LoVo (cell line): ENCODE measurements at places on chromosomes 2 and 18.

- no peak for DNase-seq
Observed at GRCh38 chr18:55781481-55781957, 193.5 kb upstream of the TCF4 start.

DNA sequence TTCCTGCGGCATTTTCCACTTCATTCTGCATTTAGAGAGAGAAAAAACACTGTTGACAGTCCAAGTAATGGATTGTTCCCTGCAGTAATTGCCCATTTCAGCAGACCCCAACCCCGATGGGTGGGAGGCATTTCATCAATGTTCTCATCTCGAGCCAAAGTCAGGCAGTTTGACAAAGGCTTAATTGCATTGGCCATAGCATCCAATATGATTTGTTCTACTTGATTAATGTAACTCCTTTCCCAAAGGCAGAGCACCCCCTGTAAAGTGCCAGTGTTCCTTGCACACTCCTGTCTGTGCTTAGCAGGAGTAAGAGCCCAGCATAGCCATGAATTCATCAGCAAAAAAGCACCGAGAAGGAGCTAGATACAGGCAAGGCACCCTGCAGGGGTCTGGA lies 174.4 kb downstream of the SEPTIN10 start:
- DNase-seq: no peak

DNA sequence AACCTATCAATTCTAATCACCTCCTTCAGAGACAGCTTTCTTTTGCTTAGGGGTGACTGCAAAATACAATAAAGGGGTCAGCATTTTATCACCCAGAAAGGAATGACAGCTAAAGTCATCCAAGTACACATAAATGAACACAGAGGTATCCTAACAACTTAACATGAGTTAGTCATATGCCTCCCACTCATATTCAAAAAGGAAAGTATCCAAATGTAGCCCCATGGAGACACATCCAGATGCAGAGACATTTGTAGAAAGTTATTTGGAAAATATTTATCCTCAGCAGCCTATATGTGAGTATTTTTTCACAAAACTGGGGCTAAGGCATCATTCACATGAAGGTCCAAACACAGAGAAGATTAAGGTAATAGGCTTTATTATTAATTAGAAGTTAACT lies 1579.7 kb upstream of the SLC39A10 start:
- DNase-seq: no peak

DNA sequence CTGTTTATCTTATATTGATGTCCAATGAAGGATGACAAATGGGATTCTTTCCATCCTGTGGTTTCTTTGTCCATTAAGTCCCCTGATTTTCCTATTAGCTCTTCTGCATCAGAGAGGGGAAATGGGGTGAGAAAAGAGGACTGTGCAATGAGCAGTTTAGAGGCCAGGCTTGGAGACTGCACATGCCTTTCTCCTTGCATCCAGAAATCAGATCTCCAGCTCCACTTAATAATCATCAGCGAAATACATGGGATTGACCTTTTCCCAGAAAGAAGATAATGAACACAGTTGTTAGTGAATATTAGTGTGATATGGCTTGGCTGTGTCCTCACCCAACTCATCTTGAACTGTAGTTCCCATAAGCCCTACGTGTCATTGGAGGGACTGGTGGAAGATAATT lies 697.4 kb downstream of the CBLN2 start:
- no peak for DNase-seq

DNA sequence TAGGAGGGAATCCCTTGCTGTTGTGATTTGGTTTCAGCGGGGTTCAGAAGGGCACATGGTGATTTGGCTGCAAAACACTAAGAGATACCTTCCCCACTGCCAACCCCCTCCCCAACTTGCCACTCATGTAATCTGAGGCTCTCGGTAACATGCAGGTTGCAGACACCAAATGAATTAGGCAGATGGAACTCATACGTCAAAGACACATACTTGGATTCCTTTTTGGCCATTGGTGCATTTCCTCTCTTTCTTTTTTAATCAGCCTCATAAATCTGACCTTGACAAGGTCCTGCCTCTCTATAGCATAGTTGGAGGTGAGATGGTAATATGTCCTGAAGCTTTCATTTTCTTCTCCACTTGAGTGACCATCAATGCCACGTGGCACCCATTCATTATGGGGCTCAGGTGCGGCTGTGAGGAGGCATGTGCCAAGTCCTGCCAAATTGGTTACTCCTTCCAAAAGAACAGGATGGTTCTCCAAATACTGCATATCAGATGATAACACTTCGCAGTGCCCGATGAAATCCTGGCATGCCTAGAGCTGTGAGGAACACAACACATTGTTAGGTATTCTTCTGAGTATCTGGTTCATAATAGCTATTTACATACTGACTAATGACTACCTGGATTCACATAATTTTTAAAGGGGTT lies 8.3 kb upstream of the TMEM178A start:
- DNase-seq: no peak
